ENCODE measurements at places on chromosomes 16 and 17.

- no peak for DNase-seq
Measured at GRCh38 chr16:26710450-26710849, 356.3 kb upstream of the C16orf82 start.

- peak; percentile 46 for DNase-seq
Measured at GRCh38 chr17:45172541-45173286, 11.0 kb downstream of the HEXIM2 start.

DNA sequence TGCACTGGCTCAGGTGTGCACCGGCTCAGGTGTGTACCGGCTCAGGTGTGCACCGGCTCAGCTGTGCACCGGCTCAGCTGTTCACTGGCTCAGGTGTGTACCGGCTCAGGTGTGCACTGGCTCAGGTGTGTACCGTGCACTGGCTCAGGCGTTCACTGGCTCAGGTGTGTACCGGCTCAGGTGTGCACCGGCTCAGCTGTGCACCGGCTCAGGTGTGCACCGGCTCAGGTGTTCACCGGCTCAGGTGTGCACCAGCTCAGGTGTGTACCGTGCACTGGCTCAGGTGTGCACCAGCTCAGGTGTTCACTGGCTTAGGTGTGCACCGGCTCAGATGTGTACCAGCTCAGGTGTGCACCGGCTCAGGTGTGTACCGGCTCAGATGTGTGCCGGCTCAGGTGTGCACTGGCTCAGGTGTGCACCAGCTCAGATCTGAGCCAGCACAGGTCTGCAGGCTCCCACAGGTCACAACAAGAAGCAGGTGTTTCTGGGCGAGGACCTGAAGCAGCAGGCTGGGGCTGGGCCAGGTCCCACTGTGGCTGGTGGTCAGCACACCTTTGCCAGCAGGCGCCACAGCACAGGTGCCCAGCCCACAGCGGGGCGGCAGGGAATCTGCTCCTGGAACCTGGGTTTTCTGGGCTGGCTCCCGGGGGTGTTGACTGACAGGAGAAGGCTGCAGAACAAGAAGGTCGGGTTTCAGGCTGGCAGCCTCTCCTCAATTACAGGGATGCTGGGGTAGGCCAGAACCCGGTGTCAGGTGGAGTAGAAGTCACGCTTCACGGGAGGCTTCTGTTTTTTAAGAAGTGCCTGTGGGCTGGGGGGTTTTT, 17.2 kb downstream of the METRNL start:
- no peak for DNase-seq

DNA sequence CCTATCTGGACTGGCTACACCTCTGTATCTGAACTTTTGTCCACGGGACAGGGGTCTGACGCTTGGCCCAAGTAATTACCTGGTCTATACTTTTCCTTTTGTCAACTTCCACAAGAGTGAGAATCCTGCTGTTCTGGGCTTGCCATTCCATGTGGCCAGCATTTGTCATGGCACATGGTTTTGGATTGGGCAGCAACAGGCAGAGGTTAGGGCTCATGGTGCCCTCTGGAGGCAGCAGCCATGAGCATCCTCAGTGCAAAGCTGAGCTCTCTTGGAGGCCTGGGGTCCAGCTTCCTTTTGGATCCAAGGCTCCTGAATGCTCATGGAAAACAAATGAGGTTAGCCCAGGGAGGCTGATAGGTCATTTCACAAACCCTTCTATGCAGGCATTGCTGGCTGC, 7.5 kb upstream of the EDC4 start:
- no peak for DNase-seq

GRCh38 chr16:397736-398332, 835 bp downstream of the NME4 start:
- no peak for DNase-seq

DNA sequence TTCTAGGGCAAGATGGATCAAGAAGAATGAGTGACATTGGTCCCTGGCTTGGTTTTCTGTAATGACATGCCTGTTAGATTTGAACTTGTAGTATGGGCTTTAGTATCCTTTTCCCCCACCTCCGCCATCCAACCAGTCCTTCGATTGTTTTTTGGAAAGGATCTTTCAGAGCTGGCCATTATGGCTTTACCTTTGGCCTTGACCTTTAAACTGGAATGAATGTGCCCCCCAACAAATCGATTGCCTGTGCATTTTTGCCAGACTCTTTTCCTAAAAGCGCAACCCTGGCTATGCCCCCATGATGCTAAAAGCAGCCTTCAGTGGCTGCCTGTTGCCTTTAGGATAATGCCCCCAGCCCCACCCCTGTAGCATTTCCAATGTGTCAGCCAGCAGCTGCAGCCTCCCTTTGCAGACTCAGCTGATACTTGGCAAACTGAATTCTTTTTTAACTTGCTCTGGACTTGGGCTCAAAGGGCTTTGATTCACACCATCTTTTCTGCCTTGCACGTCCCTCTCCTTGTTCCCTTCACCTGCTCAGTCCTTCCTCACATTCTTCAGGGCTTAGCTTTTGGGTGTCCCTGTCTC, 4.0 kb downstream of the GPRC5C start:
- DNase-seq: no peak

DNA sequence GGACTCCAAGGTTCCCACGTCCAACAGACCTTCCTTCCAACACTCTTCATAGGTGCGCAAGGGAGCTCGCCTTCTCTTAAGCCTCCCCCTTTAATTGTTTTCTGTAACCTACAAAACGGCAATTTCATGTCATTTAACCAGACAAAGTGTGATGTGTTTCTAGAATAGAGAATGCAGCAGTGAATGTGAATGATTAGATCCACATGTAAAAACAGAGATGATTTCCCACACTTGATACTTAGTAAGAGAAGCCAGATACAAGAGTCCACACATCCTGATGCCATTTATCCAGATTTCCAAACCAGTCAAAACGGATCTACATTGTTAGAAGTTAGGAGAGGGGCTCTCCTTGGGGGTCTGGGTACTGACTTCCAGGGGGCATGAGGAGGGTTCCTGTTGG, 89.3 kb downstream of the IRF8 start:
- no peak for DNase-seq

DNA sequence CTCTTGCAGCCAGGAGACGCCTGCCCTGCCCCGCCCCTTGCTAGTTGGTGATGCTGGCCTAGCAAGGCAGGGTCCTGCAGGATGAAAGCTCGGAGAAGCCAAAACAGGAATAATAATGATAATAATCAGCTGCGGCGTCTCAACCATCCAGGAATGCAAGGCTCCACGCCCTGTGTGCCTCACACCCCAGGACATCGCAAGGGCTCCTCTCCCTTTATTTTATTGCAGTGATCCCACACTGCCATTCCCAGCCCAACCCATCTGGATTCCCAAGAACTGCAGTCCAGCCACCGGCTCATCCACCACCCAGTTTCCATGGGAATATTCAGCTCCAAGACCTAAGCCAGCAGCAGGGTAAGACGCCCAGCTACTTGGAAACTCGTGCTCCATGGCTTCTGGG, 21.0 kb upstream of the ZNF652 start:
- DNase-seq: no peak

DNA sequence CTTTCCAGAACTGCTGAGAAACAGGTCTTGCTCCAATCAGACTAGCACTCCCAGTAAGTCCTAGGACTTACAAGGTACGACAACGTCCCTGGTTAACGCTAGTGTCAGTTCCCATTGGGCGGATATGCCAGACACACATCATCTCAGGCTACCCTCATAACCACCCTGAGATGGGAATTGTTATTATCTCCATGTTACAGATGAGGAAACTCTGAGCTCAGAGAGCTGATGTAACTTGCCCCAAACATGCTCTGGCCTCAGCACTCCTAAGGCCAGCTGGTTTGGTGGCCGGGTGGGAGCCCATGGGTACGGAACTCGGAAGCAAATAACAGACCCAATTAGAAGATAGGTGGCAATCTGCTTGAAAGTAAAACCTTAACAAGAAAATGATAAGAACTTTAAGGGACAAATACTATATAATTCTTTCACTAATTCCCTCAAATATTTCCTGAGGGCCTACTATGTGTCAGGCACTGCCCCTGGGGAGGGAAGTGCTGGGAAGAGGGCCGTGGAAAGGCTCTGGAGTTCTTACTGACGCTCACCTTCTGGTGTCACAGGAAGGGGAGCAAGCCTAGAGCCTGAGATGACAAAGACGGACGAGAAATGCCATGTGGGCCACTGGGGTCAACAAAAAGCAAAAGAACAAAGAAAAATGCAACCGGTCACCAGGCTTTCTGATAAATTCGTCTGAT, 6.9 kb downstream of the CREBBP start:
- DNase-seq: no peak

- DNase-seq: no peak
Measured at GRCh38 chr16:57725151-57725550, 10.4 kb upstream of the KATNB1 start.

- no peak for DNase-seq
Measured at GRCh38 chr17:77242118-77242851, 101.5 kb downstream of the SEC14L1 start.

GRCh38 chr17:71547904-71548303, 572.9 kb upstream of the SOX9 start:
- no peak for DNase-seq

DNA sequence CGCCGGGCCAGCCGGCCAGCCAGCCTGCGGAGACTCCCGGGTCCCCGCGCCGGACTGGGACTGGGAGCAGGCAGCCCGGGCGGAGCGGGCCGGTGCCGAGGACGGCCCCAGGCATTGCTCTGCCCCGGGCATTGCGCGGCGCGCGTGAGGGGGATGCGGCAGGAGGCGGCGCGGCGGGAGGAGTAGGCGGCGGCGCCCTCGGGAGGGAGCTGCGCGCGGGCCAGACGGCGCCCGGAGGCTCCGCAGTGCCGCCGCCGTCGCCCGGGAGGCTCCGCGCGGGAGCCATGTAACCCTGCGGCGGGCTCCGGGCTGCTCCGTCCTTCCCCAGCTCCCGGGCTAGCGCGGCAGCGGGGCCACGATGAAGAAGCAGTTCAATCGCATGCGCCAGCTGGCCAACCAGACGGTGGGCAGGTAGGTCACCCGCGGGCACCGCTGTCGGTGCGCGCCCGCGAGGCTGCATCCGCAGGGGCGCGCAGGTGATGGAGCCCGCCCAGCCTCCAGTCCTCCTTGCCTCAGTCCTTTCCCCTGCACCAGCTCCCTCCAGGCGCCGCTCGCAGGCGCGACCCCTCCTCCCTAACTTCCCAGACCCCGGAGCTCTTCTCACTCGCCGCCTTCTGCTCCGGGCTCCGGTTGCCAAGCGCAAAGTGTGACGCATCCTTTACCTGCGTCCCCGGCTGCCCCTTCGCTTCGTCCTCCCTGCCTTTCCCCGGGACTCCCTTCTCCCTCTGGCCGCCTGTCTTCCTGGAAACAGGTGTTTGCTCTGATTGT, at the start of gene ARHGAP44:
ARHGAP44 (plus strand) TSS at position 18 of the 768 bp plus-strand sequence; CDS start at position 359, 341 bp downstream.
- DNase-seq: no peak
